ENCODE measurements at places on chromosomes 5 and 9. TPM values are rescaled to one million over a fixed set of nuclear protein-coding genes. Genes with fewer than 3 reads are reported as not detected.

The TAF1L gene
- not detected for total RNA-seq

The PCDHB8 gene
- 7.7 TPM for total RNA-seq

The DMRT3 gene
- not detected for total RNA-seq

The SPTAN1 gene
- 262 TPM for total RNA-seq

The CDX1 gene
- not detected for total RNA-seq

The KCNV2 gene
- total RNA-seq = not detected

The C9orf153 gene
- total RNA-seq = 0.35 TPM

The CDH6 gene
- total RNA-seq = 4.1 TPM

The SPATA31A6 gene
- total RNA-seq = not detected

The TBCA gene
- total RNA-seq = 288 TPM

The STK32A gene
- total RNA-seq = not detected

The PALM2AKAP2 gene
- total RNA-seq = 5.7 TPM

The RNF44 gene
- total RNA-seq = 92.8 TPM

DNA sequence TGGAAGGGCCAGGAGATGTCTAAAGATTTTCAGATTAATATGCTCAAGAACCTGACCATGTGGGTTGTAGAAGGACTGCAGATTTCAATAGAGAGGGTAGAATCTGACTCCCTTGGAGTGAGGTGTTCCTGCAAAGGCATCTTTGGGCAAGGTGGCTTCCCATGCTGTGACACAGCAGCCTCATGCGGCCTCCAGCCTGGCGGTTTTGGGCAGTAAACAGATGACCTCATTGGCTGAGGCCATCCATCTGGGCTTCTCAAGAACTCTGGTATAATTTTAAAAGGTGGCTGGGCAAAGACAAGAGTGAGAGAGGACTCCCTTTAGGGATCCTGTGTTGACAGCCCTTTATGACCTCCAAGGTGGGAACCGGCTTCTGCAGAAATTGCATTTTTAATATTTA, 90.3 kb upstream of the ERCC6L2 start:
- H3K27ac ChIP-seq = no peak overlapping the region
- DNase-seq = no peak
- no peaks in the 10 kb centered on the region for H3K27me3 ChIP-seq
- H3K36me3 ChIP-seq = no peaks in the 10 kb centered on the region

GRCh38 chr5:55037046-55037771, 13.2 kb downstream of the GZMK start:
- H3K27ac ChIP-seq = no peak overlapping the region
- H3K27me3 ChIP-seq = peaks cover 3% of the 10 kb centered on the region
- no peaks in the 10 kb centered on the region for H3K36me3 ChIP-seq
- H3K4me3 ChIP-seq = no peak overlapping the region
- H3K4me1 ChIP-seq = no peaks in the 10 kb centered on the region

DNA sequence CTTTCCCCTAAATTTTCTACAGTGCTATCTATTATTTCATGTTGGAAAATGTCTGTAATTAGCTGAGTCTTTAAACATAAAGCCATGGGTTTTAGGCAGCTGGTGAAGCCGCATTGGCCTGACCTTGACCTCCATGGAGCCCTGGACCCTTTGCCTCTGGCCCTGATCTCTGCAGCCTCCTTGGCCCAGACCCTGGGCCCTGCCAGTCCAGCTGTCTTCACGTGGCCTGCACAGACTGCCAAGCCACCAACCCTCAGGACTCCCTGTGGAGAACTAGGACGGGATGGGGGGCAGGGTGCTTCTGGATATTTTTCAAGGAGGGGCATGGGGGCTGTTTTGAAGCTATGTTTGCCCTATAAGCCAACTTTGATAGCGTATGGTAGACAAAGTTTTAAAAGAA, 29.8 kb upstream of the PPARGC1B start:
- no peaks in the 10 kb centered on the region for H3K4me1 ChIP-seq
- peaks cover 6% of the 10 kb centered on the region for H3K27me3 ChIP-seq
- H3K4me3 ChIP-seq = no peak overlapping the region
- no peak for DNase-seq

- no peaks in the 10 kb centered on the region for H3K36me3 ChIP-seq
- no peak overlapping the region for H3K27ac ChIP-seq
- no peak overlapping the region for H3K4me3 ChIP-seq
- no peaks in the 10 kb centered on the region for H3K27me3 ChIP-seq
- DNase-seq = peak; percentile 84
Observed at GRCh38 chr5:58999804-59000203, 416.9 kb downstream of the RAB3C start.

- no peak overlapping the region for H3K4me3 ChIP-seq
- no peaks in the 10 kb centered on the region for H3K36me3 ChIP-seq
- no peaks in the 10 kb centered on the region for H3K4me1 ChIP-seq
Observed at GRCh38 chr5:115979201-115980041, 17.1 kb downstream of the LVRN start.

DNA sequence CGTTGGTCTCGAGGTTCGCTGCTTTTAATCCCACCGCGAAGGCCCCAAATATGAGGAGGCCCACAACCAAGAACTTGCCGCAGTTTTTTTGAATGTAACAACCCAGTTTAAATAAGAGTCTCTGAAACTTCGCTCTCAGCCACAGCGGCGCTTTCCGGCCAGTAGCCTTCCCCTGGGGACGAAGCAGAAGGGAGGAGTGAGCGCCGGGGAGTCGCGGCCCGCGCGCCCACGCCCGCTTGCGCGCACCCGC, 10.4 kb downstream of the PTCH1 start:
- peaks cover 24% of the 10 kb centered on the region for H3K4me1 ChIP-seq
- peak; percentile 71 for DNase-seq
- H3K27me3 ChIP-seq = no peaks in the 10 kb centered on the region

GRCh38 chr5:143023411-143024096, 253.4 kb downstream of the ARHGAP26 start:
- DNase-seq = no peak
- H3K36me3 ChIP-seq = no peaks in the 10 kb centered on the region
- H3K27me3 ChIP-seq = no peaks in the 10 kb centered on the region
- no peak overlapping the region for H3K4me3 ChIP-seq
- H3K27ac ChIP-seq = no peak overlapping the region

- H3K27me3 ChIP-seq = no peaks in the 10 kb centered on the region
- H3K4me3 ChIP-seq = peak within 1 kb of the TSS; percentile 74
- DNase-seq = peak; percentile 43
- H3K36me3 ChIP-seq = no peaks in the 10 kb centered on the region
Observed at GRCh38 chr5:132777209-132778069, at the start of gene SEPTIN8. TSS of gene SEPTIN8 (minus strand) at chr5:132777239. CDS start at chr5:132777137, 102 bp downstream.

DNA sequence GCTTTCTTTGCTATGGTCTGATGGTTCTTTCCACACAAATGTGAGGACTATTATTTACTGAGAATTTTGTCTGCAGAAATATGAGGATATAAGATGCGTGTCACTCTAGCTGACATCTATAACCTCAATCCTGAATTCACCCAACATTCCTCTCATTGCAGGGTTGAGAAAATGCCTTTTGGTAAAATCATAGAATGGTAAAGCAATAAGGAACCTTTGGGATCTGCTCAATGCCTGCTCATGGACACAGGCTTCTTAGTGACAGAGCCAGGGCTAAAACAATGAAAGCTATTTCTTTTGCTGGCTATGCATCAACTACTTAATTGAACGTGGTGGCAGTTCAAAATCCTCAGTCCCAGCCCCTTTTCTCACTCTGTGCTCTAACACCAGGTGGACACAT, 199.6 kb downstream of the GAS1 start:
- no peak overlapping the region for H3K4me3 ChIP-seq
- no peak for DNase-seq
- H3K36me3 ChIP-seq = no peaks in the 10 kb centered on the region
- no peak overlapping the region for H3K27ac ChIP-seq
- H3K27me3 ChIP-seq = no peaks in the 10 kb centered on the region

- no peaks in the 10 kb centered on the region for H3K27me3 ChIP-seq
- DNase-seq = no peak
- no peaks in the 10 kb centered on the region for H3K36me3 ChIP-seq
- no peaks in the 10 kb centered on the region for H3K4me1 ChIP-seq
- H3K4me3 ChIP-seq = no peak overlapping the region
Observed at GRCh38 chr5:66367814-66368541, 223.9 kb downstream of the SREK1 start.

GRCh38 chr5:136164226-136164625, 28.7 kb downstream of the SMIM32 start:
- H3K4me1 ChIP-seq = no peaks in the 10 kb centered on the region
- no peak overlapping the region for H3K27ac ChIP-seq
- DNase-seq = no peak
- no peak overlapping the region for H3K4me3 ChIP-seq

- DNase-seq = peak; percentile 63
- H3K27me3 ChIP-seq = no peaks in the 10 kb centered on the region
- H3K4me3 ChIP-seq = no peak overlapping the region
- no peak overlapping the region for H3K27ac ChIP-seq
- no peaks in the 10 kb centered on the region for H3K4me1 ChIP-seq
Observed at GRCh38 chr5:90709323-90710155, 150.9 kb downstream of the ADGRV1 start.

- no peaks in the 10 kb centered on the region for H3K4me1 ChIP-seq
- DNase-seq = no peak
- no peak overlapping the region for H3K4me3 ChIP-seq
- H3K27me3 ChIP-seq = no peaks in the 10 kb centered on the region
Observed at GRCh38 chr5:133120156-133120750, 68.4 kb downstream of the HSPA4 start.

GRCh38 chr9:36980148-36980974, 53.7 kb downstream of the PAX5 start:
- no peaks in the 10 kb centered on the region for H3K27me3 ChIP-seq
- H3K36me3 ChIP-seq = no peaks in the 10 kb centered on the region
- peak; percentile 91 for DNase-seq
- peaks cover 16% of the 10 kb centered on the region for H3K4me1 ChIP-seq

DNA sequence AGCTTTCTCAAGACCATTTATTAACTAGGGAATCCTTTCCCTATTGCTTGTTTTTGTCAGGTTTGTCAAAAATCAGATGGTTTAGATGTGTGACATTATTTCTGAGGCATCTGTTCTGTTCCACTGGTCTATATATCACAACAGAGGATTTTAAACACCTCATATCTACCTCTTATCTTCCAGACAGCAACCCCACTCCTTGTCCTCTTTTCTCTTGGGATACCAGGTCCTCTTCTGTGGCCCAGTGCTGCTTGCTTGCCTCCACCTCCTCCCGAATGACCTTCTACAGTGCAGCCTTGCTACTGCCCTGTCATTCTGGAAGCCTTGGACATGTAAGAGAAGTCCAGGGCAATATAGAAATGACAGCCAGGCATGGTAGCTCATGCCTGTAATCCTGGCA, 30.6 kb upstream of the KLF4 start:
- no peaks in the 10 kb centered on the region for H3K36me3 ChIP-seq
- no peak overlapping the region for H3K4me3 ChIP-seq
- H3K27me3 ChIP-seq = no peaks in the 10 kb centered on the region
- no peak for DNase-seq
- no peaks in the 10 kb centered on the region for H3K4me1 ChIP-seq

- no peak overlapping the region for H3K27ac ChIP-seq
- H3K4me1 ChIP-seq = no peaks in the 10 kb centered on the region
- peak; percentile 10 for DNase-seq
- no peaks in the 10 kb centered on the region for H3K36me3 ChIP-seq
- H3K4me3 ChIP-seq = no peak overlapping the region
Observed at GRCh38 chr9:84857211-84857610, 187.7 kb downstream of the NTRK2 start.

DNA sequence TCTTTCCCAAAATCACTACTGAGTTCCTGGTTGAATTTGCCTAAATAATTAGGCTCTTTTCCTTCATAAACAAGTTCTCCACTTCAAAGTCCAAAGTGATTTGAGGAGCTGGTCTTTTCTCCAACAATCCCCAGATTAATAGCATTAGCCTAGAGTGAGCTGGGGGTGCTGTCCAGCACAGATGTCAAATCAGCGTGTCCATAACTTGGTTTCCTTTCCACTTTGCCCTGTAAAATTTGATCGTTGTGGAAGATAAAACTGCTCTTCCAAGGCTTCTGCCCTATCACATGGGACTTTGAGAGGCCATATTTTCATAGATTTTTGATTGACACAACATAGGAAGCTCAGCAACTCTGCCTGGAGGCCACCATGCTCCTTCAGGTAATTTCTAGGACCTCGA, 134.7 kb upstream of the RORB start:
- H3K4me3 ChIP-seq = no peak overlapping the region
- no peaks in the 10 kb centered on the region for H3K4me1 ChIP-seq
- H3K36me3 ChIP-seq = no peaks in the 10 kb centered on the region
- DNase-seq = no peak
- H3K27me3 ChIP-seq = no peaks in the 10 kb centered on the region

- peaks cover 4% of the 10 kb centered on the region for H3K36me3 ChIP-seq
- peak overlapping the region; percentile 53 for H3K4me3 ChIP-seq
- peaks cover 26% of the 10 kb centered on the region for H3K4me1 ChIP-seq
- H3K27me3 ChIP-seq = peaks cover 21% of the 10 kb centered on the region
Observed at GRCh38 chr5:73119451-73120157, 771 bp upstream of the TMEM171 start.

DNA sequence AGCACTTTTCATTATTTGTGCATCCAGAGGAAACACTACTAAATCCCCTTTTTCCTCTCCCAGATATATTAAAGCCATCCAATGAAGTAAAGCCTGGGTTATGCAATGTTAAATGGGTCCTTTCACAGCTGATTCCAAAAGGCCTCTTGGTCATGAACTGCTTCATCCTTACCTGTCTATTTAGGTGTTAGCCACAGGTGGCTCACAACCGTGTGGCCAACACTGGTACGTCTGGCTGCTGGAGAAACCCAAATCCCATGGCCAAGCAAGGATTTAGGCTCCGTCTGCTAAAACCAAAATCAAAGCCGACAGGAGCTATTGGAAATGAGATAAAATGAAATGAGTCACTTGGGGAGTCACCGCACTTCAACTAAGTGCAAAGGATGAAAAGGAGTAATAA, 193.9 kb downstream of the ADCY2 start:
- H3K36me3 ChIP-seq = no peaks in the 10 kb centered on the region
- no peaks in the 10 kb centered on the region for H3K4me1 ChIP-seq
- H3K4me3 ChIP-seq = no peak overlapping the region
- no peak overlapping the region for H3K27ac ChIP-seq

GRCh38 chr9:124285903-124286291, 28.1 kb downstream of the NEK6 start:
- no peak overlapping the region for H3K27ac ChIP-seq
- H3K4me1 ChIP-seq = peaks cover 21% of the 10 kb centered on the region
- no peak overlapping the region for H3K4me3 ChIP-seq

- no peaks in the 10 kb centered on the region for H3K27me3 ChIP-seq
- H3K27ac ChIP-seq = no peak overlapping the region
- H3K4me1 ChIP-seq = no peaks in the 10 kb centered on the region
Observed at GRCh38 chr9:131747352-131747751, 7.5 kb upstream of the RAPGEF1 start.

DNA sequence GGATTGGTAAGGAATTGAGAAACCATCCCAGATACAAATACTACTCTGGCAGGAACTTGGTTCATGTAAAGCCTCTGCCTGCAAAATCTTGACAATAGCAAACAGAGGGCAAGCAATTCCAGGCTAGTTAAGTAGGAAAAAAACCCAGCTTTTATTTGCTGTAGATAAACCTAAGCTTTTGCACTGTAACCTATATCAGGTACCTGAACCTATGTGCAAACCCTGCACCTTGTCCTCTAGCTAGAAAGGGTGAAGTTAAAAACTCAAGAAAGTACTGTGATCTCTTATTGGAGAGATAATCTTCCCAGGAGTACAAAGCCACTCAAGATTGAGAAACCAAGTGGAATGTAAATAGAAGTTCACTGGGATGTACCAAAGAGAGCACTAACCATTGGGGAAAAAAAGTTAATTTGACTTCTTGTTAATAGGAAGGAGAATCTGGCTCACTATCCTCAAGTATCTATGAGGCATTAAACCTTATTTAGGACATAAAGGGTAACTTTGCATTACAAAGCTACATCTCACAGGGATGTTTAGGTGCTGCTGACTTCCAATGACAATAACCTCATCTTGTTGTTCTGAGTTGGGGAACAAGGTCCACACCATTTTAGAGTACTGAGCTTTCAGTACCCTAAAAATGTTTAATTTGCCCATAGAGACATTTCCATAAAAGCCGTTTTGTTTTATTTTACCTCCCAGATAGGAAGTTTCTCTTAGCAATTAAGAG, 73.8 kb upstream of the PCA3 start:
- H3K36me3 ChIP-seq = no peaks in the 10 kb centered on the region
- no peak for DNase-seq
- H3K27me3 ChIP-seq = peaks cover 60% of the 10 kb centered on the region
- no peaks in the 10 kb centered on the region for H3K4me1 ChIP-seq

Measured in A673 (cell line).